Activated CD4-positive, alpha-beta T cell treated with anti-CD3 and anti-CD28 coated beads, Interleukin-2, amount 50 U/mL, for 4 hours (primary cell): ENCODE measurements at places on chromosomes 2 and 18.

DNA sequence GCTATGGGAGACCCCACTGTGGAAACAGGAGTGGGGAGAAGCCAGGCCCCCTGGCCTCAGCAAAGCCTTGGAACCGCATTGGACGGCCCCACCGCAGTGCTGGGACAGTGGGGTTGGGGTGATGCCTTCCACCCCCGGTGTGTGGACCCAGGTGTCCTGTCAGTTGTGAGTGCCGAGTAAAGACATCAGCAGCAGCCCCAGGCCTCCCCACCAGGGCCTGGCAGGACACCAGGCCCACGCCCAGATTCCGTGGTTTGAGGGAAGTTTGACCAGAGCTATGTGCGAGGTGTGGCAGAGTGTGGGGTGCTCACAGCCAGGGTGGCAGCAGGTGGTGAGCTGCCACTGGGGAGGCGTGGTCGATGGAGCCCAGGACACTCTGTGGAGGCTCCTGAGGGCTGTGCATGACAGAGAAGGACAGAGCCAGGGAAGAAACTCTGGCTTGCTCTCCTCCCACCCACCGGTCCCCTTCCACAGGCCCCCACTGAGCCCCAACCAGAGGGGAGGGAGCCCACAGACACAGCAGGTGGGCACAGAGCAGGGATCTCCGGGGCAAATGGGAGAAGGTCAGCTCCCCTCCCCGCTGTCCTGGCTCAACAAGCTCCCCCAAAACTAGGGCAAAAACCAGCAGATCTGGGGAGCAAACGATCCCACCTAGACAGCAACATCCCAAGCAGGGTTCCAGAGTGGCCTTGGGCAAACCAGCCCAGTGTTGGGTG, 69.1 kb downstream of the TWIST2 start:
- no peak for DNase-seq

GRCh38 chr18:11146238-11146946, 3.0 kb downstream of the PIEZO2 start:
- no peak for DNase-seq

DNA sequence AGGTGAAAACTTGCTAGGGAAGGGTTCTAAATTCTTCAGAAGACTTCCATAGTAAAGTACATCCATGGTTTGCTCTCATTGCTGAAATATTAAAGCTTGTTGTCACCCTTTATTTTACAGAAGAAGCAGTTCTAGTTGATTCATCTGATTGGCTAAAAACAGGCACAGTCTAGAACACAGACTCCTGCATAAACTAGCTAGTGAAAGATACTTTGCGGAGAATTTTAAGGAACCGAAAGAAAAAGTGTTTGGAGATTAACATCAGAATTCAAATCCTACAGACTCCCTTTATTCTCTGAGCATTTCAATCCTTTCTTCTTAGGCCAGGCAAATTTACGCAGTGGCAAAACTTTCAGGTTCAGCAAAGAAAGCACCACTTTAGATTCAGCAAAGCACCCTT, 1076.5 kb upstream of the ZEB2 start:
- no peak for DNase-seq

GRCh38 chr2:186589612-186590349, at the start of gene ITGAV:
ITGAV (plus strand) TSS chr2:186590056; CDS start chr2:186590339, 283 bp downstream.
- peak; percentile 78 for DNase-seq

DNA sequence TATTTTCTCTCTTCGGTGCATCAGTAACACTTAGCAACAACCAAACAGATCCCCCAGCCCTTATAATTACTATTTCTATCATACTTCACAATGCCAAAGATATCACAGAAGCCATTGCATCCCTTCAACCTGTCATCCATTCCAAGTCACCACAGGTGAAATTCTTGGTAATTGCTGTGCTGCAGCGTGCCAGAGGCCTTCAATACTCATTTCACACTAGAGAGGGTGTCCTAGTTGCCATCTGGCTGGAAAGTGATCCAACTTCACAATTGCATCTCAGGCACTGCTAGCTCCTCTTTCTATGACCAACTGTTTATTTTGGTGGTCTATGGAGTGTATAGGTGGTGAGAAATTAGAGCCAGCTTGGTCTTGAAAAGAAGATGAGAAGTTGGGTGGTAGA, 131.2 kb downstream of the NUP35 start:
- DNase-seq, result no peak

DNA sequence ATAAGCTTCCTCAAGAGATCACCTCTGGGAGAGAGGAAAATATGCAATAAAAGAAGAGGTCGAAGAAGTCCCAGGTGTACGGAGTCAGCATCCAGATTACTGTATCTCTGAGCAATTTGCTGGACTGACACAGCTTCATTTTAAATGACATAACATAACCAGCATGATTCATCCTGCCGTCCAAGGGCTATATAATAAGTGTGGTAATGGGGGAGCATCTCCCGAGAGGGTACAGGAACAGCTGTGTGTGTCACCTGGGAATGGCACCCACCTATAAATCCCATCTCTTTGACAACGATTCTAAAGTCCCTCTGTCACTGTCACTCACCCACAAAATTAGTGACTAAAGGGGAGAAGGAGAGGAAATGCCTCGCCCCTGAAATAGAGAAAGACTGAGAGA, 19.3 kb upstream of the FZD7 start:
- DNase-seq, result no peak

DNA sequence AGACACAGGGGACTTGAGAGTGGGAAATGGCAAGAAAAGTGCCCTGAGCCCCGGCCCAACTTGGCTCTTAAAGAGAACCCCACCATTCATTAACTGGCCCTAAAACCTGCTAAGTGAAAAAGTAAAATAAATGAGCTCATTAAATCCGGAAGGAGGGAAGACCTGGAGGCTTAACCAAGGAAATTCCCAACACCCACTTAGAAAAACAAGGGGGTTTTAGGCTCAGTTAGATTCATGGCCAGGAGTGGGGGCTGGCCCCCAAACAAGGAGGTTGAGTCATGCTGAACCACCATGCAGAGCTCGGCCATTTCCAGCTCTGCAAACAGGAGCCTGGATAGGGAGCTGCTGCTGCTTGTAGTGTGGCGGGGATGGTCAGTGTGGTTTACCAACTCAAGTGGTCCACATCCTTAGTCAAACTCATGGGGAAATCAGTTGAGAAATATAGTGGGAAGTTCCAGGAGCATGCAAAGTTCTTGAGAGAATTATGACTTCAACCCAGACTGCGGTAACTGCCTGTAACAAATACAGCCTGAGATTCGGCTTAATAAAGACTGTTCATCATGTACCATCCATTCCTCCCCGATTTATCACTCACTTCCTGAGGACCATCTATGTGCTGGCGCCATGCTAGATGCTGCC, 39.7 kb upstream of the MRPL19 start:
- no peak for DNase-seq
